ENCODE measurements at places on chromosomes 2 and 18. TPM values are rescaled to one million over a fixed set of nuclear protein-coding genes. Genes with fewer than 3 reads are reported as not detected.

GRCh38 chr2:236679884-236680860, 110.5 kb downstream of the ACKR3 start:
- no peaks in the 10 kb centered on the region for H3K4me1 ChIP-seq
- no peaks in the 10 kb centered on the region for H3K27me3 ChIP-seq
- no peak for DNase-seq
- no peak overlapping the region for H3K27ac ChIP-seq
- H3K4me3 ChIP-seq, result no peak overlapping the region

The ABCB11 gene
- not detected for total RNA-seq

- no peak overlapping the region for H3K4me3 ChIP-seq
- DNase-seq, result no peak
- no peaks in the 10 kb centered on the region for H3K27me3 ChIP-seq
- no peaks in the 10 kb centered on the region for H3K36me3 ChIP-seq
Observed at GRCh38 chr2:137435162-137435561, 529.1 kb upstream of the HNMT start.

DNA sequence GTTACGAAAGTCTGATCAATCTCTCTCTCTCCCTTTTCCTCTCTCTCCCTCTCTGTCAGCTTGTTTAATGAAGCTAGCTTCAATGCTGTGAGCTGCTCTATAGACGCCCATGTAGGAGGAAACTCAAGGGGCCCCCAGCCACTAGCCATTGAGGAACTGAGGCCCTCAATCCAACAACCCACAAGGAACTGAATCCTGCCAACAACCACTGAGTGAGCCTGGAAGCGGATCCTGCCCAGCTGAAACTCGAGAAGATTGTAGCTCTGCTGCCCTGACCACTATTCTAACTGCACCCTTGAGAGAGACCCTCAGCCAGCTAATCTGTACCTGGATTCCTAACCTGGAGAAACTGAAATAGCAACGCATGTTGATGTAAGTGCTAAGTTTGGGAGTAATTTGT, 129.2 kb downstream of the BCL11A start:
- no peaks in the 10 kb centered on the region for H3K36me3 ChIP-seq
- H3K27ac ChIP-seq, result no peak overlapping the region
- no peaks in the 10 kb centered on the region for H3K27me3 ChIP-seq

GRCh38 chr2:109450574-109451273, 163.0 kb downstream of the SEPTIN10 start:
- H3K27ac ChIP-seq, result no peak overlapping the region
- H3K36me3 ChIP-seq, result peaks cover 5% of the 10 kb centered on the region
- H3K4me1 ChIP-seq, result no peaks in the 10 kb centered on the region
- no peaks in the 10 kb centered on the region for H3K27me3 ChIP-seq
- H3K4me3 ChIP-seq, result no peak overlapping the region
- no peak for DNase-seq

The SIX3 gene
- total RNA-seq, result not detected

DNA sequence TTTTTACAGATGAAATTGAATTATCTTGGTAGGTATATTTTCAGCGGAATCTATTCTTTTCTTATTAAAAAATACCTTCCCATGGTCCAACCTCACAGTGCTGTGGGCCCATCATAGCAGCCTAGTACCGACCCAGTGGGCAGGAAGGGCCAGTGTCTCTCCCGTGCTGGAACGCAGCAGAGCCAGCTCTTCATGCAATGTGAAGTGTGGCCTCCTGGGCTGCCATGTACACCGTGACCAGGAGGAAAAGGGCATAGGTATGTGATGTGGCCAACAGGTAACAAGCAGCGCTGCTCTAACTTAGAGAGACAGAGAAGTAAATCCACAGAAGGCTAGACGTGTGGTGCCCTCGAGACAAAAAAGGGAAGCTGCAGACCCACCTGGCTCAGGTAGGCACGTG, 221.1 kb upstream of the SALL3 start:
- H3K4me1 ChIP-seq, result no peaks in the 10 kb centered on the region
- H3K36me3 ChIP-seq, result no peaks in the 10 kb centered on the region
- H3K4me3 ChIP-seq, result no peak overlapping the region
- no peaks in the 10 kb centered on the region for H3K27me3 ChIP-seq

DNA sequence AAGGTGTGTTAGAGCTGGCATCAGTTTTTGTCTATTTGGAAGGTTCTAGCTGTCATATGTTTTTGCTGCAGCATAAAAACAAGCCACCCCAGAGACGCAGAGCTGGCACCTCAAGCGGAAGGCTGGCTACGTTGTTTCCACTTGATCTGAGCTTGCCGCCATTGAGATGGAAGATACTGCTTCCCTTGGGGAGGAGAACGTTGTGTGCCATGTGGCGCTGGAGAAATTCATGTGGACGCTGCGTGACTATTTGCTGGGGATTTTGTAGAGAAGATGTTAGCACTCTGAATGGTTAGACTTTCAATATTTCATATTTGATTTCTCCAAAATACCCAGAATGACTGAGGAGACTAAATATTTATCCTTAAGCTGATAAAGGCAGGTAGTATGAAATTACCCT, 216.2 kb upstream of the ST6GAL2 start:
- no peak for DNase-seq
- H3K27me3 ChIP-seq, result no peaks in the 10 kb centered on the region
- H3K4me3 ChIP-seq, result no peak overlapping the region
- H3K27ac ChIP-seq, result no peak overlapping the region
- no peaks in the 10 kb centered on the region for H3K36me3 ChIP-seq
- H3K4me1 ChIP-seq, result no peaks in the 10 kb centered on the region

DNA sequence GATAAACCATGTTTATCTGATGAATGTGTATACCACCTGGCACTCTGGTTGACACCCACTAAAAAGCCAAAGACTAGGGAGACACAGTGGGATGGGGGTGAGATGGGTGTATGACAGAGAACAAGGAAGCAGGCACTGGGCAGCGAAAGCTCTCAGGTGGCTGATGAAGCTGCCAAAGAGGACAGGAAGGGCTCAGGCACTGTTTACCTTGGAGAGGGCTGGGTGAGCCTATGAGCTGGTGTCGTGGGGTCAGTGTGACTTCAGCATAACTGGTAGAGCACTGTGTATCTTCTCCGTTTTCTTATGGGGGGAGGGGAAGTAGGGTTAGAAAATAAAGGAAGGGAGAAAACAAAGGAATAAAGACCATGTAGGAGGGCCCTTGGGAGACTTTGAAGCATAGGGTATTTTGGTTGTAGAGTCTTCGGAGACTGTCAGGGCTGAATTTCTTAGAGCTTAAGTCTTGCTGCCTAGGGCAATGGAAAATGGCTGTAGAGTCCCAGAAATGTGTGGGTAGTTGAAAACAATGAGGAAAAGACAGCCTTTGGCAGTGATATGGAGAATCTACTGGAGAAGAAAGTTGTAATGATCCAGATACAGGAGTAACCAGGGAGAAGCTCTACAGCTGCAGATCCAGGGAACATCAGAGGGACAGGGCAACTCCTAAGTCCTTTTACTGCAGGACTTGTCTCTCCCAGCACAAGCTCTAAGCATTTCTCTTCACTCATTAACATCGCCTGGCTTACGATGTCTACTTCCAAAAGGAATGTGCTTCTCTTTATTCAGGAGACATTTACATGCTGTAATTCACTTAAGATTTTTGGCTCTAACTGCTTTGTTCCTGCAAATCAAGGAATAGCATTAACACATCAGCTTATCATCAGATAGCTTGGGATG, 120.0 kb downstream of the AQP4 start:
- H3K36me3 ChIP-seq, result no peaks in the 10 kb centered on the region
- no peak overlapping the region for H3K27ac ChIP-seq
- no peak overlapping the region for H3K4me3 ChIP-seq
- no peak for DNase-seq
- no peaks in the 10 kb centered on the region for H3K4me1 ChIP-seq
- H3K27me3 ChIP-seq, result peaks cover 3% of the 10 kb centered on the region

DNA sequence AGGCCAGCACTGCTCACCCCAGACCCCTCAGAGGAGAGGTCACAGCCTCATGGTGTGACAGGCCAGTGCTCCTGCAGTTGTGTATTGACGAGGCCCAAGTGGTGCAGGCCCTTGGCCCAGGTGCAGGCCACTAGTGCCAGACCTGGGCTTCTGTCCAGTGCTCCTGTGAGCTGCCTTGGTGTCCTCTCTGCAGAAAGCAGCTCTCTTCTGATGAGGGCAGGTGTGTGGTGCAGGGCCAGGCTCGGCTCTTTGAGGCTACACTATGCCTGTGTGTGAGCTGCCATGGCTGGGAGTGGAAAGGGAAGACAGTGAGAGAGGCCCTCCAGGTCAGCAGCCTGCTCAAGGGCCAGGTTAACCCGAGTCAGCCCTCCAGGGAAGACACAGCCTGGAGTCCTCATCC, 17.1 kb downstream of the EHD3 start:
- H3K27me3 ChIP-seq, result no peaks in the 10 kb centered on the region
- H3K4me1 ChIP-seq, result no peaks in the 10 kb centered on the region
- DNase-seq, result no peak

The OXER1 gene
- 0.20 TPM for total RNA-seq

DNA sequence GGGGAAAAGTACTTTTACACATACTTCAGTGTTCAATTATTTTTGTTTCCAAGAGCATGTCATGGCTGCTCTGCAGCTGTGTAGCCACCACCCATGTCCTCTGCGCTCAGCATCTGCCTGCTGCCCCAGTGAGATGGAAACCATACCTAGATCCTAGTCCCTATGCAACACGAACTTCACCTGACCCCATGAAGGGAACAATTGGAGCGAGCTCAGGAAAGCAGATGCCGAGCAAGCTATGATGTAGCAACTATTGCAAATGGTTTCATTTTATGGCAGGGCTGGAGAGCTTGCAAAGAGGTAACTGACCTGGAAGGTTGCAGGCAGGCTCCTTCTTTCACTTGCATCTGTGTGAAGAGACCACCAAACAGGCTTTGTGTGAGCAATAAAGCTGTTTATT, 1.3 kb upstream of the CCDC141 start:
- peaks cover 6% of the 10 kb centered on the region for H3K4me1 ChIP-seq
- no peak overlapping the region for H3K27ac ChIP-seq
- no peak for DNase-seq
- H3K27me3 ChIP-seq, result no peaks in the 10 kb centered on the region
- no peaks in the 10 kb centered on the region for H3K36me3 ChIP-seq
- no peak overlapping the region for H3K4me3 ChIP-seq

Data from T-cell (primary cell).